ENCODE measurements at places on chromosomes 4 and X.
A peak's percentile ranks its signal among the peaks of the same experiment; 100 is the strongest.

DNA sequence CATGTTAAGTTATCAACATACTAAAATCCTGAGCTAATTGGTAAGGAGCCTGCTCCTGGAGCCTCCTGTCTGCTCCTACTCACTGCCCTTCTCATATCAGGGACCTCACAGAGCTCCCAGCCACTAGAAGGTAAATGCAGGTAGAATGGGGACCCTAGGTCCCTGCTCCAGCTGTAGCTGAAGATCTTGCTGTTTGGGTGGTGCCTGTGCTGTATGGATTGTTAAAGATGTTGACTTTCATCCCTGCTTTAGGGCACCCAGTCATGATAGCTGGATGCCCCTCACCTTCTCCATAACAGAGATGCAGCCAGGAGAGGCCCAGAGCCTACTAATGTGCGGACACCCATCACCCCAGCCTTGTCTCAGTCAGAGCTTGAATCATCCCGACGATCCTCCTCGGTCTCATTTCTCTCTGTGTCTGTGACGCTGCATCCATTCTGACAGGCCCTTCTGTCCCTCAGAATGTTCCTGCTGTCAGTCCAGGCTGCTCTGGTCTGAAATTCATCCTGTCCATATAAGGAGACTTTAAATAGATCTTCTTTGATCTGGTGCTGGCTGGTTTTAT is 341.7 kb upstream of the GATB start:
- no peak for DNase-seq

GRCh38 chrX:73916931-73917667 is 354.1 kb downstream of the CHIC1 start:
- DNase-seq, result peak; percentile 94

DNA sequence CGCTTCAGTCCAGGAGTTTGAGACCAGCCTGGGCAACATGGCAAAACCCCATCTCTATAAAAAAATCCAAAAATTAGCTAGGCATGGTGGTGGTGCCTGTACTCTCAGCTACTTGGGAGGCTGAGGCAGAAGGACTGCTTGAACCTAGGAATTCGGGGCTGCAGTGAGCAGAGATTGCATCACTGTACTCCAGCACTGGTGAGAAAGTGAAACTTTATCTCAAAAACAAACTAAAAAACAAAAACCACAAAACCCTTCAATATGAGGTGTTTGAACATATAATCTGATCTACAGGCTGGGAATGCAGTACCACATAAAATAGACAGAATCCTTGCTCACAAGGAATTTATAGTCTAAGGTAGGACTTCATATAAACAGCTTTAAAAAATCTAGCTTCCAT is 103.9 kb downstream of the PDS5A start:
- peak; percentile 52 for DNase-seq

DNA sequence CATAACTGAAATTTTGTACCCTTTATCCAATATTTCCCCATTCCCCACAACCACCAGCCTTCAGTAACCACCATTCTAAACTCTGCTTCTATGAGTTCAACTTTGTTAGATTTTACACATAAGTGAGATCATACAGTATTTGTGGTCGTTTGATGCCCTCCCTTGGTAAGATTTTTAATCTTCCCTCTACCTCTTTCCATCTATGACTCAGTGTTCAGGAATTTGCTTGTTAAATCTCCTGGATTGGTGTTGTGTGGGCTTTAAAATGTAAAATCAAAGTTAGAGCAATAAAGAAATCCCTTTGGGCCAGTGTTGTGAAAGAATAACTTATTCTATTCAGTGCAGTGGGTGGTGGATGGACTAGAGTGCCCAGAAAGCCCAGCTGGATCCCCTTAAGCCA is 37.4 kb downstream of the SLC16A2 start:
- DNase-seq, result peak; percentile 74

DNA sequence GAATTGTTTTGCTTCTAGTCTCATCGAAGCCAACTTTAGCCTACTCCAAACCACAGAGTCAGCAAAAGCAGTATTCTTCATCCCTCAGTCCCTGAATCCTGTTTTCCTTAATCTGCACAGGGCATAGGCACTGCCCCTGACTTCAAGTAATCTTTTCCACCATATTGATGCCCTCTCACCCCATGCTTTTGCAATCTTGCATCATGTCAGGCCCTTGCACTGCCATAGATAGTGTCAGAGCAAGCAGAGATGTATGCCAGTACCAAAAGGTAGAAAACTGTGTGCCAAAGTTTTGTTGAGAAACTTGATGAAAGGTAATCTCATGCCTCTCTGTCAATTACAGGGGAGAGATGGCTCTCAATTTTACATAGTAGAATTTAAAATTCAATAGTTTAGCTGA is 131.1 kb downstream of the CFAP299 start:
- DNase-seq, result no peak

- DNase-seq, result peak; percentile 51
These were observed 2.4 kb upstream of the BCOR start for GRCh38 chrX:40100141-40100536.

DNA sequence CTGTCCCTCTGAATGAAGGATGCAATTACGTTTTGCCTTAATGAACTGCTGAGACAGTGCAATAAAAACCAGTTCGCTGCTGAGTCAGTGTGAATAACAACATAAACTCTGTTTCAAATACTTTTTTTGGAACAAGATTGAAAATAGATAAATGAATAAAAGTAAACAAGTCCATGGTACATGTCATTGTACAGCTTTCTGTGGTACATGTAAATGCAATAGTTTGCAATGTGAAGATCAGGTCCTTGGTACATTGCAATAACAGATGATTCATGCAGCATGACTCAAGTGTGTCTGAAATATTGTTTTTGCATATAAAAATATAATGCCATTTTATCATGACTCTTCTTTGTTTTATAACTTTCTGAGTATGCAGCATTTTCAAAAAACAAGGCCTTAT is 193.4 kb upstream of the PACRGL start:
- peak; percentile 71 for DNase-seq

DNA sequence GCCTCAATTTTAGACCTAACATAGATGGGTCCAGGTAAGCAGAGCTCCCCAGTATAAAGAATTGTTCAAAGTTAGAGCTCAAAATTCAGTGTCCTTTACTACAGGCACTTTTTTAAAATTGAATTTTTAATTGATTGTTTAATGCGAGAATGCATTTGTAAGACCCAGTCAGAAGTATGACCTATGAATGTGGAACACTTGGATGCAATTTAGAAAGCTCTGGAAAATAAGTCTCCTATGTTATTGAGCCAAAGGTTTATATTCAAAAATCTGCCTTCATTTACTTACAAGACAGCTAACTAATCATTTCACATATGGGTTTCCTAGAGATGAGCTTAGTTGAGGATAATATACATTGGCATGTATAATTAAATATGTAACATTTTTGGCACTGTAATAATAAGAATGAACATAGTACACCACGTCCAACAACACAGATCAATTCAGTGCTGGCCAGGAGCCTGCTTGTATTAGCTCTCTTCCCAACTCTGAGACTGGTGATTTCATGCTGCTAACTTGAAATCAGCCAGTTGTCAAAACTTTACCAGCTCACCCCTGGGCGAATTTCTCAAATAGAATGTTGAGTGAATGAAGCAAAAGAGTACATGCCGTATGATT is 197.2 kb upstream of the NPY2R start:
- no peak for DNase-seq

- no peak for DNase-seq
These were observed 7.4 kb upstream of the FGF13 start for GRCh38 chrX:138718941-138719340.

GRCh38 chr4:27272217-27272616 is 411.6 kb downstream of the STIM2 start:
- no peak for DNase-seq

- DNase-seq, result no peak
These were observed 62.8 kb downstream of the FAM193A start for GRCh38 chr4:2599304-2599654.

GRCh38 chrX:140821280-140821679 is 111.7 kb downstream of the LINC00632 start:
- DNase-seq, result no peak

- peak; percentile 72 for DNase-seq
These were observed 428.9 kb upstream of the GNPDA2 start for GRCh38 chr4:45155081-45155777.

- no peak for DNase-seq
These were observed 2.3 kb upstream of the NHSL2 start for GRCh38 chrX:71908387-71908786.

DNA sequence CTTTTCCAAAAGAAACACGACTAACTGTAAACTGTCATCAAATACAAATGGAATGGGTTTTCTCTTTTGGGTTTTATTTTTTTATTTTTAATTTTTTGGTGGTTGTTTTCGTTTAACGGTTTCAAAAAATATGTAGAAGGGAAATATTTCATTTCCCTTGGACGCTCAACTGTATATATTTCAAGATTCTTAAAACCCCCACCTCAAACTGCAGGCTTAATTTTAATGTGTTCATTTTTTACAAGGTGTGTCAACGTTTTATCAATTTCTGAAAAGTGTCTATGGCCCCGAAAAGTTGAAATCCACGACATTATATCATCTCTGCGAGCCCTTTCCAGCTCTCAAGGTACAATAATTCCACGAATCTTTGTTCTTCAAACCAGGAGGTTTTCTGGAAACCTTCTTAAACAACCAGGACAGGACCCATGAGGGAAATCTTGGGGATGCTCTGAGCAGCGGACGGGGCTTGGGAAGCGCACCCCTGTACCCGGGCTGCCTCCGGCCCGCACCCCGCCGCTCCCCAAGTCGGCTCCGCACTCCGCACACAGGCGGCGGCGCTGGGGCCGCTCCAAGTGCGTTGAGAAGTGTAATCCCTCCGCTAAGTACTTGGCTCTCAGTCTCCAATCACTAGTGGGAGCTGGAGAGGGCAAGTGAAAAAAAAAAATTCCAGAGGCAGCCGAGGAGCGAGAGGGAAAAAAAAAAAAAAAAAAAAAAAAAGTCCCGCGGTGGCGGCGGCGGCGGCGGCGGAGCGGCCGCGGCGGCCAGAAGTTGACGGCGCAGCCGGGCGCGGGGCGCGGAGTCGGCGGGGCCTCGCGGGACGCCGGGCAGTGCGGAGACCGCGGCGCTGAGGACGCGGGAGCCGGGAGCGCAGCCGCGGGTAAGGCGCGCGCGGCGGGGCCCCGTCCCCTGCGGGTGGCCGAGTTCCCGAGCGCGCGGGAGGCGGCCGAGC is at the start of gene BMPR1B:
Gene BMPR1B (plus strand): TSS at position 764 of the 949 bp plus-strand sequence. CDS start 346,470 bp downstream, outside the sequence.
- peak; percentile 69 for DNase-seq

DNA sequence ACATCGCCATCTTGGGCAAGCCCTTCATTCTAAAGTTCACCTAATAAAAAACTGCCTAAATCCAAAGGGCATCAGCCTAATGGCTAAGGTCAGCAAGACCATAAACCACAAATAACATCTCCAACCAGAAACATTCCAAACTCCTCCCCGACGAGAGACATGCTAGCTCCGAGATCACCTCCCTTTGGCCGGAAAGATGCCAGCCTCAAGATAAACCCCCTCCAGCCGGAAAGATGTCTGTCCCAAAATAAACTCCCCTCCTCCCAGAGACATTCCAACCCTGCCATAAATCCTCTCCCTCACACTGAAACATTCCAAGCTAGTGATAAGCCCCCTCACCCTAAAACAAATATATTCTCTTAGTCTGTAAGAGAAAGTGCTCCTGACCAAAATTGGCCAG is 13.3 kb upstream of the DYNLT3 start:
- peak; percentile 2 for DNase-seq

DNA sequence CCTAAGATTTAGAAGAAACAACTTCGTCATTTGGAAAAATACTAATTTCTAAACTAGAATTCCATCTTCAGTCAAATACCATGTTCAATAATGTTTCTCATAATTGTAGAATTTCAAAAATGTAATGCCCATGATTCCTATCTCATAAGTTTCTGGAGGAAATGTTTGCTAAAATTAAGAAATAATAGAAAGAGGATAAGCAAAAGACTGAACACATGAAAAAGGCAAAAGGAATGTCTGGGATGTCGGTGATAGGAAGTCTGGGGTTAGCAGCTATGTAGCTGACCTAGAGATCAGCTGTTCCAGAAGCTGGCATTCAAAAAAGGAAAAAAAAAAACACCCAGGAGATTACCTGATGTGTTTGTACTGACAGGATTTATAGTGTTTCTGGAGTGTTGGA is 18.9 kb upstream of the PCDH10 start:
- peak; percentile 59 for DNase-seq

DNA sequence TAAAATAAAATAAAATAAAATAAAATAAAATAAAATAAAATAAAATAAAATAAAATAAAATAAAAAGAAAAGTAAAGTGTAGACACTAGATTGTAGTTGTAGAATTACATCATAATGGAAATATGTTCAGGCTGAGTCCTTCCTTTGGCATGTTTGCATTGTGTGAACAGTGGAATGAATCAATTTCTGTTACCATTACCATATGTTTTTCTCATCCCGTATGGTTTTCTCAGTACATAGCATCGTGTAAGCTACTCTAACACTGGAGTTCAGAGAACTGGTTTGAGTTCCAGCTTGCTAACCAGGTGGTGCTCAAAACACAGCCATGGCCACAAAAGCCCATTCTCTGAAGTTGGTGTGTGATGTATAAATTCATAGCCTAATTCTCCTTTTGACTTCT is 45.9 kb downstream of the USP11 start:
- DNase-seq, result peak; percentile 65

- DNase-seq, result peak; percentile 20
These were observed 201.9 kb upstream of the AGTR2 start for GRCh38 chrX:115968436-115969252.

- DNase-seq, result no peak
These were observed 8.1 kb upstream of the TBC1D1 start for GRCh38 chr4:37882665-37883296.

- DNase-seq, result peak; percentile 16
These were observed 759 bp downstream of the ZC4H2 start for GRCh38 chrX:64975491-64975890.

DNA sequence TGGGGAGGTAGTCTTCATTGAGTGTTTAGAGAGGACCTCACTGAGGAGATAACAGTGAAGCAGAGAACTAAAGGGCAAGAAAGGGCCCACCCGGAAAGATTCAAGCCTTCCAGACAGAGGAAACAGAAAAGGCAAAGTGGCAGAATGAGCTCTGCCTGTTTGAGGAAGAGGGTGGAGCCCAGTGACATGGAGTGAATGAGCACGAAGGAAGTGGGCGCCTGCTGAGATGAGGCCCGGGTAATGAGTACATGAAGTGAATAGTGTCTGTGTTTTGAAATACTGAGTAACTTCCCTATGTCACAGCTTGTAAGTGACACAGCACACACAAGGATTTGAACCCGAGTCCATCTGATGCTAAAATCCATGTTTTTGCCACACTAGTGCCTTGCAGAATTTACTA is 32.5 kb upstream of the TLR2 start:
- no peak for DNase-seq

DNA sequence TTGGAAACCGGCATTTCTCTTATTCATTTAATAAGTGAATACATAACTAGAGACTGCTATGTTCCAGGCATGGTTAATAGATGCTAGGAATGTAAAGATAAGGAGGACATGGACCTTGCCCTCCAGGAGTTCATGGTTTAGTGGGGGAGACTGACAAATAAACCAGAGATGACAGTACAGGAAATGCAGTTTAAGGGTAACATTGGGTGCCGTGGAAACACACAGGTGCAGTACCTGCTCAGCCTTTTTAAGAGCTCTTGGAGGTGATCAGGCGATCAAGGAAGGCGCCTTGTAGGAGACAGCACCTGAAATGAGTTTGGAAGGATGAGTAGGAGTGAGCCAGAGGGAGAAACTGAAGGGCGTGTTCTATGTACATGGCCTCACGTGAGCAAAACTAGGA is 145.8 kb downstream of the AASDH start:
- DNase-seq, result no peak

- no peak for DNase-seq
These were observed 1.8 kb downstream of the FGFR3 start for GRCh38 chr4:1794809-1795298.

GRCh38 chr4:76998251-76998901 is 48.8 kb downstream of the SEPTIN11 start:
- DNase-seq, result peak; percentile 52

Measured in cardiac fibroblast (primary cell).